NCI-H748 treated with DMSO at 0.1 percent for 48 hours (cell line): ENCODE measurements at places on chromosomes 7 and 10.
A peak's percentile ranks its signal among the peaks of the same experiment; 100 is the strongest.

DNA sequence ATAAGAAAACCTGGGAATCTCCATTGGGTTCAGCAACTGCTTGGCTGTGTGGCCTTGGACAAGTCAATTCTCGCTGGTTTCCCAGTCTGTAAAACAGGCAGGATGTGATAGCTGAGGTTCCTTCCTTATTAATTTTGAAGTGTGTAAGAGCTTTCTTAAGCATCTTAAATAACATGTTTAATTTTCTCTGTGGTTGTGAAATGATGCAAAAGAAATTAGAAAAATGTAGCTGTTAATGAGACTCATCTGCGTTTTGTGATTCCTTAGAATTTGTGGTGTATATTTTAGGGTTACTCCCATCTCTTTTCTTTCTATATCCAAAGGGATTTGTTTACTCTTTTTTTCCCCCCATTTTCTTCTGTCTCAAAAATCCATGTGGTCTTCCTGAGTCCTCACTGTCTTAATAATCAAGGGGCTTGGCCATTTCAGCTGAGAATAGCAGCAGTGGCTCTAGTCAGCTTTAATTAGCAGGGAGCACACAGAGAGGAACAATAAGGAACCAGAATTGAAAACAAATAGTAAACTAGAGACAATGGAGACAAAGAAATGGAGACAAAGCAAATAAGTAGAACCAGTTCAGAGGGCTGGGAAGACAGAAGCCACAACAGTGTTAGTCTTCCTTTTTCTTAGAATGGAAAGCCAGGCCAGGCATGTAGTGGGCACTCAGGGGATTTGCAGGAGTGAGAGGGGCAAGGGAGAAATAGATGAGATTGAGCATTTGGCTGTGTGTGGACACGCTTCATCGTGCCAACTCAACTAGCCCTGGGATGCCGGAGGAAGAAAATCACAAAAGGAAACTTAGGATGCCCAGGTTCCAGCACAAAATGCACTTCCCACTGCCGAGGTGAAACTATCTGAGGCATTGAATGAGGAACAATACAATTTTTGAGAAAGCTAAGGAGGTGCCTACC, 93.9 kb downstream of the CHN2 start:
- DNase-seq: peak; percentile 88

- DNase-seq: no peak
Observed at GRCh38 chr10:90403211-90404000, 454.4 kb downstream of the HTR7 start.

DNA sequence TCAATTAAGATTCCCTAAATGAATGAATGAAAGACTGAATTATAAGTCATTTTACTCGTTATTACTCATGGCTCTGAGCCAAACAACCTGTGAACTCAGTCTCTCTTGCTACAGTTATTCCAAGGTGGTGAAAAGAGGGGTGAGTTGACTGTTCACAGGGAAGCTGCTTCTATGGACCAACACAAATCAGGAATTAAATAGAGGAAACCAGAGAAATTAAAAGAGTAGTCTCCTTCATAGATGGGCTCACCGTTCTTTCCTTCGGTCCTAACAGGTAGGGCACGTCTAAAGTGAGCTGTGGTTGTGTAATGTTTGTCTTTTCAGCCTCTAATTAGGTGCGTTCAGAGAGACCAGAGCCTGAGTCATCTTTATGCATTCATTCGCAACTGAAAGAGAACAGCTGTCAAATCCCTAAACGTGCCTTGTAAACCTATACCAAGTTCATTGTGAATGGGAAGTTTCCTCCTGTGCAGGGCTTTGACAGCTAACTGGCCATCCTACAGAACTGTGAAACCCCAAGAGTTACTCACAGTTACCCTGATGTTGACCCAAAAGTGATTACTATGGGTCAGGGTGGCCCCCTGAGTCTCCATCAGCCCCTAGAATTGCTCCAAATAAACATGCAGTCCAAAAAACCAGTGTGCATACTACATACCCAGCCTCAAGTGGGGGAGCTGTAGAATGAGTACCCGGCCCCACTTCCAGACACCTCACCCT, 18.2 kb upstream of the C10orf53 start:
- no peak for DNase-seq

DNA sequence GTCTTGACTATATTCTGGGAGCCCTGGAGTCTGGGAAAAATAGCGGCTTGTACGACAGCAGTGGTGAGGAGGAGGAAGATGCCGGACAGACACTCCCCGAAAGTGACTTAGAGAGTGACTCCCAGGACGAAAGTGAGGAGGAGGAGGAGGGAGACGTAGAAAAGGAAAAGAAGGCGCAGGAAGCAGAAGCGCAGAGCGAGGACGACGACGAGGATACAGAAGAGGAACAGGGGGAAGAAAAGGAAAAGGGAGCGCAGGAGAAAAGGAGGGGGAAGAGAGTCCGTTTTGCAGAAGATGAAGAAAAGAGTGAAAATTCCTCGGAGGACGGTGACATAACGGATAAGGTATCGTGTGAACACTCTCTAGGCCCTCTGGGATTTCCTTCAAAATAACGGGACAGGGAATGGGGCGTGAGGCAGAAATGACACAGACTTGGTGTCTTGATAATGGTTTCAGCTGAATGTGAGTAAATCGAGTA, 908 bp downstream of the NOM1 start:
- no peak for DNase-seq

GRCh38 chr7:128165927-128166420, 75.1 kb upstream of the LEP start:
- no peak for DNase-seq

DNA sequence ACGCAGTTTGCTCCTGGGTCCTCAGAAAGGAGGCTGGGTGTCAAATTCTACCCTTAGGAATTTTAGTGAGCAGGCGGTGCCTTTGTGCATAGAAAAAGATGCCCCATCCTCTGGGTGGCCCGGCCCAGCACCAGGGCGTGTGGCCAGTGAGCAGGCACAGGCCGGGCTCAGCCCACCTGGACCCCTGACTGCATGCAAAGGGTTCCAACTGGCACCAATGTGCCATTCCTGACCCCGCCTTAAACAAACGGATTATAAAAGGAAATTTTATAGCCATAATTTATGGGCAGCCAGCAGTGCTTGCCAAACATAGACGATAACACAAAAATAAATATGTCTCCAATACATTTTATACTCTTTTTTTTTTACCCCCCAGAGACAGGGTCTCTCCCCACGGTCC, 40.1 kb upstream of the GNA12 start:
- peak; percentile 14 for DNase-seq

DNA sequence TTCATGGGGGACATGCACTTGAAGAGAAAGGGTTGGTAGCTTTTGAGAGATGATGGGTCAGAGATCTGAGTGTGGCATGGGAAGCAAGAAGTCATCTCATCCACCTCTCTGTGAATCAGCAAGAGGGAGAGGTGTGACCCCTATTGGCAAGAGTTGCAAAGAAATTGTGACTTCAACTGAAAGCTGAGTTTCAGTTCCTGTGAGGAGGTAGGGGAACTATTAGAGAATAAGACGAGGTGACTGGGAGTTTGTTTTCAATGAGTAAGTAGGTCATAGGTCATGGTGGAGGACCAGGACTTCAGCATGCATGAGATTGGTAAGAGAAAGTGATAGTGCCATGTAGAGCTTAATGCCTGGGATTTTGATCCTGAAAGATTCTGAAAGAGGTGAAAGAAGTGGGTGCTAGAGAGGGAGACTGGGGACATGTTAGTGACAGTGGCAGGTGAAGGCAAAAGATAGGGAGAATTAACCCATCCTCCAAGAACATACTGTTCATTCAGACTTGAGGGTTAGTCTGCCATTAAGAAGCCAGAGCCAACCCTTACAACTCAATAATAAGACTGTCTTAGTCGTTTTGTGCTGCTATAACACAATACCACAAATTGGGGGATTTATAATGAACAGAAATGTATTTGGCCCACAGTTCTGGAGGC, 75.5 kb upstream of the CAPZA2 start:
- peak; percentile 22 for DNase-seq
